ENCODE measurements at places on chromosomes 12 and 14. TPM values are rescaled to one million over a fixed set of nuclear protein-coding genes. Genes with fewer than 3 reads are reported as not detected.

DNA sequence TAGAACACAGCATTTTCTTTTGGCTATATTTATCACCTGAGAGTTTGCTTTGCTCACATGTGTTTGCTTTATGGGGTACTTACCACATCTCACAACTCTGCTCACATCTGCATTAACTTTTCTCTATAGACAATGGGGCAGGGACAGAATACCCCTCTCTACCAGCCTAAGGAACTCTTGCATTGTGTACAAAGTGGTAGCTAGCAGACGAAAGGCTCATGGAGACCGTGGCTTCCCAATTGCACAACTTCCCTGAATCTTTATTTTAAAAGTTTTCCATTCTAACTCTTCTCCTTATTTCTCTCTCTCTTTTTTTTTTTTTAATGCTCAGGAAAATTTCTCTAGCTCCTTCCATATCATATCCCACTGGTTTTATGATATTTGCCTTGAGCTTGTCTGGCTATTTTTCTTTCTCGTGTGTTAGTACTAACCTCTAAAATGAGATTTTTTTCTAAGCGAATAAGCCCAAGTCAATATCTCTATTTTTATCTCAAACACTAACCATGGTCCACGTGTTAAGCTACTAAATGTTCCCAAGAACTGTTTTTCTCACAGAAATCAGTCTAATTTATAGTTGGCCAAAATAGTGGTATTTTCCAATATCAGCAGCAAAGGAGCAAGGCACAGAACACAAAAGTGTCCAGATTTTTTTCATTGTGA is 155.2 kb downstream of the STXBP6 start:
- no peak for DNase-seq

- DNase-seq, result no peak
These were observed 556 bp downstream of the TROAP start for GRCh38 chr12:49323524-49324097.

- DNase-seq, result no peak
These were observed 1674.7 kb upstream of the SEL1L start for GRCh38 chr14:83208341-83208740.

Gene STON2
- total RNA-seq, result 7.2 TPM

Gene TMEM63C
- total RNA-seq, result 19.7 TPM

Gene SLC38A6
- total RNA-seq, result 21.0 TPM

Gene REP15
- not detected for total RNA-seq
